ENCODE measurements at places on chromosomes 2 and 18. TPM values are rescaled to one million over a fixed set of nuclear protein-coding genes. Genes with fewer than 3 reads are reported as not detected.

The G6PC2 gene
- total RNA-seq, result not detected

The BMP10 gene
- not detected for total RNA-seq

The KRCC1 gene
- 36.7 TPM for total RNA-seq

The SERPINB2 gene
- total RNA-seq, result 3.9 TPM

The CCDC74B gene
- 3.1 TPM for total RNA-seq

The SLC30A3 gene
- under 0.01 TPM for total RNA-seq

The LOXL3 gene
- 12.6 TPM for total RNA-seq

The OXER1 gene
- total RNA-seq, result 0.26 TPM

The NT5C1B gene
- not detected for total RNA-seq

The RAX gene
- not detected for total RNA-seq

The CCDC195 gene
- not detected for total RNA-seq
